NCI-H2171 treated with DMSO at 0.1 percent for 48 hours (cell line): ENCODE measurements at places on chromosomes 5 and 9.

DNA sequence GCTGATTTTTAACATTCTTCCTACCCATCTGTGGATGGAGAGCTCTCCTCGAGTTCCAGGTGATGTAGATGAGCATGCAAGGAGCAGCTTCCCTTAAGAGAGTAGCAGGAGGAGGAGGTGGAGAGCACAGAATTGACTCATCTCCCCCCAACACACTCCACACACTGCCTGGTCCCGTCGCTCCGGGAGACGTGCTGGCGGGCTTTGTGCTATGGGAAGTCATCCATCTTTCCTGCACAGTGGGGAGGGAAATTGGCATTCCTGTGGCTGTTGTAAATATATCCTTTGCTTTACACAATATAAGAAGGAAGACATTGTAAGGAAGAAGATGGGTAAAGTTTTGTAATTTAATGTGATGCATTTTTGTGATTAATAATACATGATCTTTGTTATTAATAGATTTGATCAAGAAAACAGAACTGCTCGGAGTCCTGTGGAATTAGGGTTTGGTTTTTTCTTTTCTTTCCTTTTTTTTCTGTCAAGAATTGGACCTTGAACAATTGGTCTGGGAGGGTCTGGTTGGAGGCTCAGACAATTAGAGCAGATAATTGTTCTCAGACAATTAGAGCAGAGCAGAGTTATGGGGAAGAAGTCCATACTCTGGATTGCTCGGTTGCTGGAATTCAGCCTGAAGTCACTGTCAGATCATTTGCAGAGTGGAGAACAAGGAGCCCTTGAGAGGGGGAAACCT, 297.8 kb downstream of the GADD45G start:
- DNase-seq, result no peak

- no peak for DNase-seq
Measured at GRCh38 chr9:125745018-125745417, 2.2 kb upstream of the PBX3 start.

GRCh38 chr9:128120061-128120740, 7.3 kb downstream of the PTGES2 start:
- DNase-seq, result no peak

- peak; percentile 67 for DNase-seq
Measured at GRCh38 chr5:1003296-1003937, 5.2 kb upstream of the NKD2 start.

- no peak for DNase-seq
Measured at GRCh38 chr5:113552137-113552536, 38.6 kb downstream of the YTHDC2 start.

DNA sequence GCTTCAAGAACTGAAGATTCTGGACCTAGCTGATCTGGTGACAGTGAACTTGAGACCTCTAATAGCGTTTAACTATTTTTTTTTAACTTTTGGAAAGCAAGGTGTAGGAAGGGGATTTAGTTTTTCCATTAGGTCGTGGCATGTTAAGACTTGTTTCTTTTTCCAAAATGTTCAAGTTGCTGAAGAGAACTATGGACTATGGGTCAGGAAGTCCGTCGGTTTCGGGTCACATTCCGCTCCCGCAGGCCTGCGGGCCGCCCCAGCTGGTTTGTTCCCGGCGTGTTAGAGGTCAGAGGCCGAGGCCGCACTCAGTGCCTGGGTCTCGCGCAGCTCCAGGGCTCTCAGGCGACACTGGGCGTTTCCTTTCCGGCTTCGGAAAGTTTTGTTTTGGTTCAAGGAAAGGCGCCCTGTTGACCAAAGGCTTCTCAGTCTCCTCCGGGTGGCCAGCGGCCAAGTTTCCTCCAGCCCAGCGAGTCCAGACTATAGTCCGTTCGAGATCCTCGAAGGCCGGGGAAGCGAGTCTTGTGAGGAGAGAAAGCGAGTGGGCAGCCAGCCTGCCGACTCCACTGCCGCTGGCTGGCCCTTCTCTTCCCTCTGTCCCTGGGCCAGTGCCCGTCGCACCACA, 586 bp upstream of the FCHO2 start:
- DNase-seq, result no peak

- DNase-seq, result no peak
Measured at GRCh38 chr9:79763671-79764285, 192.0 kb downstream of the TLE4 start.

- peak; percentile 57 for DNase-seq
Measured at GRCh38 chr5:93677359-93677891, 64.0 kb downstream of the POU5F2 start.

- no peak for DNase-seq
Measured at GRCh38 chr5:107651325-107651724, 19.4 kb downstream of the EFNA5 start.

- peak; percentile 88 for DNase-seq
Measured at GRCh38 chr9:110316261-110317075, 21.2 kb downstream of the TXNDC8 start.

- DNase-seq, result no peak
Measured at GRCh38 chr5:123515904-123516303, 3.9 kb downstream of the CSNK1G3 start.

DNA sequence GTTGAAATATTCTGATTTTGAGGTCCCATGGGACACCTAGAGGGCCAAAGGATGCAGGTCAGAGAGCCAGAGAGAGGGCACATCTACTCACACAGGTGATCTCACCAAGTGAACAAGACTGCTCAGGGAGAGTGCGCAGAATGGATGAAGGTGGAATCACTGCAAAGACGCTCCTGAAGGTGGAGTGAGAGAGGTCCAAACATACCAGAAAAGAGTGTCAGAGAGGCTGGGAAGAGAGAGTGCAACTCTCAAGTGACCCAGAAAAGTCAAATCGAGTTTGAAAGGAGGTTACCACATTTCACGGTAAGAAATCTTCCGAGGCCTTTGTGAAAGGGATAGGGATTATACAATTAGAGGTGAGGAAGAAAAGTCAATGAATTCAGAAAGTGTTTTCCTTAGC, 173.4 kb downstream of the EPB41L4A start:
- no peak for DNase-seq

GRCh38 chr5:26432386-26432785, 606.0 kb downstream of the CDH9 start:
- DNase-seq, result no peak

- no peak for DNase-seq
Measured at GRCh38 chr5:135491038-135491551, 38.9 kb upstream of the TIFAB start.

DNA sequence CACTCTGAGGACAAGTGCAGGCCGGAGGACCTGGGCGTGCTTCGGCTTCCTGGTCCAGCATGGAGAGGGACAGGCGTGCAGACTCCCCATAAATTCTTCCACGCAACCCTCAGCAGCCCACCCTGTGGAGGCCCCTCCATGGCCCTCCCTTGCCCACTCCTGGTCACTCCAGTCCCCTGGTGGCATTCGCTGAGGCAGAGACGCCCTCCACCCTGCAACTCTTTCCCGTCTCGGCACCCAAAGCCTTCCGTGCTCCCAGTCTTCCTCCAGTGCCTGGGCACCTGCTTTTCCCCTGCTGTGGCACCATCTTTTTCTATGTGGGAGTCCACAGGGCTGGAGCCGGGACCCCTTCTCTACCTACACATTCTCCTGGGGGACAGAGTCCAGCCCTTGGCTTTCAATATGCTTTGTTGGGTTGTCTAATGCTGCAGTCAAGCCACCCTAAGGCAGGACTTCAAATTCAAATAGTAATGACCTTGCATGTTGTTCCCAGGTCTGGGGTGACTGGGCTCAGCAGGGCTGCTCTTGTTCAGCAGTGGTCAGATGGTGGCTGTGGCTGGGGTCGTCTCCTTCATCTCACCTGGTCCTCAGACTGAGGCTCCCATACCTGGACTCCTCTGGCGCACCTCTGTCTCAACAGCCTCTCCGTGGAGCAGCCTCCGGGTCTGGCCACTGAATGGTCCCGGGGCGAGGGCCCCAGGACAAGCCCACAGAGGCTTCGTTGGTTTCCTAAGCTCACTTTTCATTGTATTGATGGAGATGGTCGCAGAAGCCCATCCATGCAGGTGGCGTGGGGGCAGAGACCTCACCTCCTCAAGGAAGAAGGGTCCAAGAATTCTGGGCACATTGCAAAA, 15.2 kb downstream of the MRPL36 start:
- DNase-seq, result no peak

DNA sequence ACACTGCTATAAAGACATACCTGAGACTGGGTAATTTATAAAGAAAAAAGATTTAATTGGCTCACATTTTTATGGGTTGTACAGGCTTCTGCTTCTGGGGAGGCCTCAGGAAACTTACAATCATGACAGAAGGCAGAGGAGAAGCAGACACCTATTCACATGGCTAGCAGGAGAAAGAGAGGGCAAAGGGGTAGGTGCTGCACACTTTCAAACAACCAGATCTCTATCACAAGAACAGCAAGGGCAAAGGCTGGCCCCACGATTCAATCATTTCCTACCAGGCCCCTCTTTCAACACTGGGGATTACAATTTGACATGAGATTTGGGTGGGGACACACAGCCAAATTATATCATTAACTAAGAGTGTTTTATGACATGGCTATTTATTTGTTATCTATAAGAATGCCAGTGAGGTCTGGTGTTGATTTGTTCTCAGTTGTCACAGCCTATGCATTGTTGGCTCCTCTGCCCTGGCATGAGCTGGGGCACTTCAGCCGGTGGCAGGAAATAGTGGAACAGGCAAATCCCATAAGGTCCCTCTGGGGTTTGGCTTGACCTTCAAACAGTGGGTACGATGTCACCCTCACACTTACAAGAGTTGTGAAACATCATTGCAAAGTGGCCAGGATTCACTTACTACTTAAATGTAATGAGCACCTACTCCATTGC, 44.1 kb downstream of the SPARC start:
- DNase-seq, result no peak
